ENCODE measurements at places on chromosomes 12 and 14.

DNA sequence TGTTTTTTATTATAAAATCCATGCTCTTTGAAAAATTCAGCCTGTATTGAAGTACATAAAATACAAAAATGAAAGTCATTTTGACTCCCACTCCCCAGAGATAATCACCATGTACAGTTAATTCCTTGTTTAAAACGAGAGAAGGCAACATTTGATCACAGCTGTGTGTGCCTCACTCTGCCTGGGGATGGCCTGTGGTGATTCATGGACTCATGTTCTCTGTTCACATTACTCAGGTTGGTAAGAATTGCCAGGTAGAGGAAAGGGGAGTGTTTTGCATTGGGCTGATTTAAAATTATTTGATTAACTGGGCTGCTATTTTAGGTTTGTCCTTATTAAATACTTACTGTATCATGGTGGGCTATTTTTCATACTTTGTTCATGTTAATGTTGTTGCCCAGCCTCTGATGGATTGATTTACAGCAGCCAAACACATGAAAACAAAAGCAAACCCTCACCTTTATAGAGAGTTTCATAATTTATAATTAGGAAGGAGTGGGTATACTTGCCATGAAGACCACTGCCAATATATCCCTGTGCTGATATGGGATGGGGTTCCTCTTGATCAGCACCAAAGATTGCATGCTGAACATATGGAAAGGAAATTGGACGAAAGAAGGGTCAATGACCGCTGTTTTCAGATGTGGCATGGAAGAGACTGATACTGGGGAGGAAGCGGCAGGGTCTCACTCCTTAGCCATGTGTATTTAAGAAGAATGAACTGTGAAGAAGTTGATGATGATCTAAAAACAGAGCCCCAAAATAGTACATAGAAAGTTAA lies 3.0 kb downstream of the ZBTB1 start:
- peak; percentile 40 for DNase-seq

DNA sequence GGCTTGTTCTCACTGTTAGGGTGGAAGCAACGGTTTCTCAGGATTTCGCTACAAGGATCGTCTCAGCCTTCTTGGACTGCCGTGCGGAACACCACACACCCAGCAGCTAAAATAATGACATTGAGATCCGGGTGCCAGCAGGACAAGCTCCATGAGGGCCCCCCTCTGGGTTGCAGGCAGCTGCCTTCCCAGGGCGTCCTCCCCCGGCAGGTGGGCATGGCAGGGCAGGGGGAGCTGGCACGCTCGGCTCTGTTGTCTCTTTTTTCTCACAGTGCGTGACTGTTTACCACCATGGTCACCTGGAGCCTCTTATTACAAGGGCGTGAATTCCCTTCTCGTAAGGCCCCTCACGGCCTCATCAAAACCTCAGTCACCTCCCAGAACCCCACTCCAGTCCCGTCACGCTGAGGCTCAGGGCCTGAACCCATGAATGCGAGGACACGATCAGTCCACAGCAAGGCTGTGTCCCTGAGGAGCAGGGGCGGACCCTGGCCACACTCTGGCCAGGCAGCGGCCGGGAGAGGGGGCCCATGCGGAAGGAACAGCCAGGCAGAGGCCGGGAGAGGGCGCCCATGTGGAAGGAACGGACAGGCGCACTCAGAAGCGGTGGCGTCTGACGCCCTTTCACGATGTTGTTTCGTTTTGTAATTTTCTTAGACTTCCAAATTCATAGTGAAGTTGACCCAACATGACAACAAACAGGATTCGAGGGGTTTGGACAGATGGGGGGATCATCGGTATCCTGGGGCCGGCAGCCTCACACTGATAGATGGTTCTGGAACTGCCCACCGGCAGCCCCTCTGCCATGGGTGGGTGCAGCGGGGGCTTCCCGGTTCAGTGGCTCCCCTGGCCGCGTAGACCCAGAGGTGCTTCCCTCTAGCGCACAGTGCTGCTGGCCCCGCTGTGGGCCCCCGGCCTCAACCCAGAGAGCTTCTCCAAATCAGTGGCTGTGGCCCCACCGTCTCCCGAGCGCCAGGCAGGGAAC lies 10.0 kb downstream of the LRCOL1 start:
- DNase-seq = peak; percentile 59

DNA sequence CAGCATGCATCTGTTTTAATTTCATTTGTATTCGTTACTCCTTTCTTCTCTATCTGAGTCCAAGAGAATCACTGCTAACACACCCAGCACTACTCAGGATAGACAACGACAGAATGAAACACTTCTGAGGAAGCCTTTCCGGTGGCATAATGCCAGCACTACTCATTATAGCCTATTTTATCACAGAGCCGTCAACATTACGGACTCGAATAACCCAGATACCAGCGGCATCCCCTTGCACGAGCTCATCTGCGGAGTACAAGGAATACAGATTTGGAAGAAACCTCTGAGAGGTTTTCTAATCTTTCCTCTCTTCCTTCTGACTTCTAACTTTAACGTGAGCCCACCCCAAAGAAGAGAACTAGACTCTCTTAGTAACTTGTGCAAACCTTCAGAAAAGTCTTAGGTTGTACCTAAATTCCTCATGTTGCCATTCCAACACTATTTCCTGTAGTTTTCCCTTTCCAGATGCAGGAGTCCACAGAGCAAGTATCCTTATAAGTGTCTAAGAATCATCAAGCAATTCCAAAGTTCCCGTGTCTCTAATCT lies 248.1 kb downstream of the APAF1 start:
- DNase-seq = no peak

GRCh38 chr12:57216921-57217879 lies 606 bp downstream of the NXPH4 start:
- peak; percentile 58 for DNase-seq

DNA sequence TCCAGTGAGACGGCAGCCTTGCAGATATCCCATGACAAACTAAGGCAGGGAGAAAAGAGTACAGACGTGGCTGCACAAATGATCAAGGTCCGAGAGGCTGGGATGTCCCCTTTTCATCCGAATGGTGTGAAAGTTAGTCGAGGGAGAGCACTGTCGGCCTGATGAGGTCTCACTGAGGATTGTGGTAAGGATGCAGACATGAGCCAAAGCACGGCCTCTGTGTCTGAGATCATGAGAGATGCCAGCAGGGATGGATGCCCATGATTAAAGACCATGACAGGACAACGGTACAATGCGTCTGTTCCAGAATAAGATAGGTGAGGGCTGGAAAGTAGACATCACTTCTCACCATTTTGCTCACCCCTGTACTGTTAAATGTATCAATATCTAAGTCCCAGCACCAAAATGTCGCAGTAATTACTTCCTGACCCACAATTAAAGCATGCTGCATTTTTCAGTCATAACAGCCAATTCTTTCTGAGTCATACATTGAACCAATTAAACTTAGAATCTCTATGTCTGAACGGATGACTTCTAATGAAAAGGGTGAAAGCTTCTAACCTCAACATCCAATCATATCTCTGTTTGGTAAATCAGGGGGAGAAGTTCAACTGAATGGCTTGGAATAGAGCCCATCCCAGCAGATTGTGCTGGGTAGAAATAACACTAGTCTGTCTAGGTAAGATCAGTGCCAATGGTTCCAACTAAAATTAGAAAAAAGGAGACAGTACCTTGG lies 249.6 kb upstream of the SOX5 start:
- no peak for DNase-seq

GRCh38 chr14:96263347-96264199 lies 7.6 kb downstream of the BDKRB1 start:
- no peak for DNase-seq

DNA sequence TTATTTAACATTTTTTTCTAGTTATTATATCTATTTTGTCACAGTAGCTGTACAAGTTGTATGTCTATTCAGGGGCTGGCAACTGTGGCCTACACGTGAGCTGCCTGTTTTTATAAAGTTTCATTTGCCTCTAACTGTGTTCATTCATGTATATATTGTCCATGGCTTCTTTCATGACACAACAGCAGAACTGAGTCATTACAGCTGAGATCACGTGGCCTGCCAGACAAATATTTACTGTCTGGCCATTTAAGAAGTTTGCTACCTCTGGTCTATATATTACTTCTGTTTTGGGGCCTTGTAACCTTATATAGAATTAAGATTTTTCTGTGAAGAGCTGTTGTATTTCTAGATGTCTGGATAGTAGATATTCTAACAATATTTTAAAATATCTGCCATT lies 37.9 kb downstream of the KIAA0586 start:
- DNase-seq = no peak

DNA sequence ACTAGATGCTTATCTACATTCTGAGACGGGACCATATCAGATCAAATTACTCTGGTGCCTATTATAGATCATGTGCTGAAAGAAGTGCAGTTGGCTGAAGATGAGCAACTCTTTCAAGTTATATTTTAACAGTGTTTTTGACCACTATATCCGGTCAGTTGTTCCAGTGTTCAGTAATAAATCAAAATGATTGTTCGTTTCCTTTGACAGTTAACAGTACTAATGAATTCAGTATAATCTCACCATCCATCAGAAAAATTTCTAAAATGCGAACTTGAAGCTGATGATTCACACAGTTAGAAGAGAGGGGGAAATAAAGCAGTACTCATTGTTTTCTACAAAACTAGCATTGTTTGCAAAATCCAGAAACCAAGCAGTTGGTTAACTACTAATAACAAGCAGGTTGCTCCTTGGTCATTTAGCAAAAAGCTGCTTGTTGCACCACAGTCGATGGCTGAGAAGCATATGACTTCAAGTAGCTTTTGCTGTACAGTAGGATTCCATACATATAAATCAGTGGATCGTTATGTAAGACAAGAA lies 2.3 kb downstream of the RPS6KA5 start:
- DNase-seq = no peak

DNA sequence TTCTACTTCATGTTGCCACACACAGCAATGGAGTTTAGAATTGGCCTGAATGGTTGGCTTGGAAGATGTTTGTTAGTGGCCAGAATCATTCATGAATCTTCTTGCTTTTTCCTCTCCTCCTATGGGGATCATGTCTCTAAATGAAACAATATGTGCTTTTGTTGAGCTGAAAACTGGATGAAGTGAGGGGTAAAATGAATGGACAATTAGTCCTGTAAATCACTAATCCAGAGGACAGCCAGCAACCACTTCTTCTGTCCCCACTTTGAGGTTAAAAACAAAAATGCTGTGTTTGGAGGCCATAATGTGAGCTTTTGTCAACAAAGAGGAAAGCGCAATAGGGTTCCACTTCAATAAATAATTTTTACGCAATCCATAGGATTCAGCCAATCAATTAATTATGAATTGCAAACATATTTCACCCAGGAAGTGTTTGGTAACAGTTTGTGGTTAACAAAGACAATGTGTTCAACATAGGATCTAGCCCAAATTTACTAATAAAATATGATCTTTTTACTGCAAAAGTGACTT lies 30.3 kb upstream of the AMIGO2 start:
- no peak for DNase-seq

- DNase-seq = no peak
Observed at GRCh38 chr14:100292776-100293461, 13.3 kb downstream of the SLC25A29 start.

DNA sequence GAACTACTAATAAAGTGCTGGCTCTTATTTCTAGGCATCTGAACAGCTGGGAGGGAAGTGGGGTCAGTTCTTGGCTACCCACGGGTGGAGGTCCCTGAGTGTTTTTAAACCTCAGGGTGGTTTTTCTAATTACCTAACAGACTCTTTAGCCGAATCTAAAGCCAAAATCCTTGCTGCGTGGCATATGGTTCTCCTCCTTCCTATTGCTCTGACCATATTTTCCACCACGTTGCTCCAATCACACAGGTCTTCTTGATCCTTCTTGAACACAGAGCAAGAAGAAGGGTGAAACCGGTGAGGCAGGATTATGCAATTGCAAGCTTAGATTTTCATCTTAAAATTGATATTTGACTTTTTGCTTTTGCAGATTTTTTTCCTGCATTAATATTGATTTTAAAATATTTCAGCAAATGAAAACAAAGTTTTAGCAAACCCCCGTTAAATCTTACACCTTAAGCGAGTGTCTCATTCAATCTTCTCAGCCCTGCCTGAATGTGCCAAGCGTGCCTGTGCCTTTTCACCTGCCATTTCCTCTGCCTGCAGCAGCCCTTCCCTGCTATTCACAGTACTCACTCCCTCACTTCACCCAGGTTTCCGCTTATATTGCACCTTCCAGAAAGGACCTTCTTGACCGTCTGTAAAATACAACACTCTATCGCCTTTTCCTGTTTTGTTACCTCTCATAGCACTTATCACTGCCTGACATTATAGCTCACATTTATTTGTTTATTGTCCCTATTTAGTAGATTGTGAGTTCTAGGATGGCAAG lies 506.0 kb downstream of the DIO2 start:
- no peak for DNase-seq

DNA sequence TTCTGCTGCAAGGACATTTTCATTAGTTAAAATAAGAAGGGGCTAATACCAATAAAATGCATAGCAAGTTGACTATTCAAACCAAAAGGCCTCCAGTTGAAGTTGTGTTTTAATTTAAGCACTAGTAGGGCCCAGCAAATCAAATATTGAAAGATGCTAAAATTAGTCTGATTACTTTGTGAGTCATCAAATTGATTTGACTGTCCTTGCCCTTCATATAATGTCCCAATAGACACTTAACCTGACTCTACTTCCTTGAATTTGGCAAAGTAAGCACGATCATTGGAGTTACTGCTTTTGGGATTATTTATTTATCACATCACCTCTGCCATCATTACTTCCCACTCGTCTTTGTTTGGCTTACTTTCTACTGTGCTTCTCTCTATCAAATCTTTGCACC lies 798.5 kb downstream of the DIO2 start:
- no peak for DNase-seq

DNA sequence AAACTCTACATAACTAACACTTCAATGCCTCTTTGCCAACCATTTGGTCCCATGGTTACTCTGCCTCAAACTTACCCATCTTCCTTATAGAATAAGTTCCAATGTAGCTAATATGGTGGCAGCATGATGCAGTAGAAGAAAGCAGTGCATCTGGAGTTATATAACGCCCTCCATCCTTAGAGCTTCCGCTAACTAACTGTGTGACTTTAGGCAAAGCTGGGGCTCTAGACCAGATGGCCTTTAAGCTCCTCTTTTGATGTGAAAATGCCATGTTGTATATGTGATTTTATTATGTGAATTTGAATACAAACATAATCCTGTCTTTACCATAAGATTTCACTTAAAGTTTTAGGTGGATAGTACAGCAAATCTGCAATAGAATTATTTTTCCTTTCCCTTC lies 6.1 kb downstream of the ABCD2 start:
- DNase-seq = no peak

- no peak for DNase-seq
Observed at GRCh38 chr14:64623554-64624165, 73.9 kb downstream of the PPP1R36 start.

GRCh38 chr12:131430158-131430742 lies 280.6 kb upstream of the SFSWAP start:
- DNase-seq = no peak
